ENCODE measurements at places on chromosomes 13 and 19. TPM values are rescaled to one million over a fixed set of nuclear protein-coding genes. Genes with fewer than 3 reads are reported as not detected.

DNA sequence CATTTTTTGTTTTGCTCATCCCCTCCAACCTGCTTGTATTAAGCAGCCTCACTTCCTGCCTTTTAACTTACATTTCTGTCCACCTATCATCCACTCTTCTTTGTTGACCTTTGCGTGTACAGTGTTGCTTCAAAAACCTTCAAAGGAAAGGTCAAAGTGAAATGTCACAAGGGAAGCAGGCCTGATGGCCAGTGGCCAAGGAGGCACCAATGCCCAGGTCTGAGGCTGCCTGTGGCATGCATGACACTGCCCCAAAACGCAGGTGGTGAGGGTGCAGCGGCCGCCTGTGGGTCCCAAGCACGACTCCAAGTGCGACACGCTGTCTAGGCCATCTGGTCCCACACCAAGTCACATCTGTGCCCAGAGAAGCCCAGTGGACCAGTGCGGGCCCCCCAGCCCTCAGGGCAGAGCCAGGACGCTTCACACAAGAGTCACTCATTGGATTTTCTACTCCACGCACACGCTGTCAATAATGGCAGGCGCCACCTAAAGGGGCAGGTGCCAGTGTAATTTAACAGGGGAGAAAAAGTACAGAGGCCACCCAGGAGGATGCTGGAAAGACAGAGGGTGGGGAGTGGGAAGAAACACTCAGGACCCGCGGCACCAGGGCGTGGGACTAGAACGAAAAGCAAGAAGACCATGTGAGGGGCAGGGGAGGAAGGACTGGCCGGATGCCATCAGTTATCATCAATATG is 23.5 kb downstream of the SLC7A1 start:
- DNase-seq, result no peak

DNA sequence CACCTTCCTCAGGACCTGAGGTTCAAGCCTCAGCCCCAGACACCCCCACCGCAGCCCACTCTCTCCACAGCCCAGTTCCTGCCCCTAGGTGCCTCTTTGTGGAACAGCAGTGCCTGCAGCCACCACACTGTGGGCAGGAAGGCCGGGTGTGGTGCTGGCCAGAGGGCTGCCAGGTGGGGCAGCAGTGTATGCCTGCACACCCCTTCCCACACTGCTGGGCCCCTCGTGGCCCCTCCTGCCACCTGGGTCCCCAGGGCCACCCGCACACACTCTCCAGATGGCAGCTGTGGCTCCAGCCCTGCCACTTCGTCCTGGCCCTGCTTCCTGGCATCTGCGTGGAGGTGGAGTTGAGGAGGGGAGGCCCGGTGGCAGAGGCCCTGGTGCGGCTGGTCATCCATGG is 35.1 kb downstream of the HPN start:
- DNase-seq, result no peak

DNA sequence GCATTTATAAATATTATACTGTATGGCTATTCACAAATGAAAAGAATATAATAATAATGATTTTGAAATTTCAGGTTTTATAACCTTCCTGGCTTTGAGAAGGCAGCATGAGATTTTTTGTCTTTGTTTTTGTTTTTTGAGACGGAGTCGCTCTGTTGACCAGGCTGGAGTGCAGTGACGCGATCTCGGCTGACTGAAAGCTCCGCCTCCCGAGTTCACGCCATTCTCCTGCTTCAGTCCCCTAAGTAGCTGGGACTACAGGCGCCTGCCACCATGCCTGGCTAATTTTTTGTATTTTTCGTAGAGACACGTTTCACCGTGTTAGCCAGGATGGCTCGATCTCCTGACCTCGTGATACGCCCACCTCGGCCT is 64.1 kb downstream of the ZNF429 start:
- DNase-seq, result no peak

- DNase-seq, result no peak
Observed at GRCh38 chr13:100131863-100132574, 43.1 kb downstream of the PCCA start.

ZNF20 gene
- polyA plus RNA-seq, result 4.2 TPM

All from naive B cell (primary cell).